ENCODE measurements at places on chromosomes 13 and 19. TPM values are rescaled to one million over a fixed set of nuclear protein-coding genes. Genes with fewer than 3 reads are reported as not detected.

Gene KIR3DL1
- total RNA-seq = not detected

Gene WDR87
- total RNA-seq = 0.16 TPM

Gene PPP1R15A
- total RNA-seq = 158 TPM

DNA sequence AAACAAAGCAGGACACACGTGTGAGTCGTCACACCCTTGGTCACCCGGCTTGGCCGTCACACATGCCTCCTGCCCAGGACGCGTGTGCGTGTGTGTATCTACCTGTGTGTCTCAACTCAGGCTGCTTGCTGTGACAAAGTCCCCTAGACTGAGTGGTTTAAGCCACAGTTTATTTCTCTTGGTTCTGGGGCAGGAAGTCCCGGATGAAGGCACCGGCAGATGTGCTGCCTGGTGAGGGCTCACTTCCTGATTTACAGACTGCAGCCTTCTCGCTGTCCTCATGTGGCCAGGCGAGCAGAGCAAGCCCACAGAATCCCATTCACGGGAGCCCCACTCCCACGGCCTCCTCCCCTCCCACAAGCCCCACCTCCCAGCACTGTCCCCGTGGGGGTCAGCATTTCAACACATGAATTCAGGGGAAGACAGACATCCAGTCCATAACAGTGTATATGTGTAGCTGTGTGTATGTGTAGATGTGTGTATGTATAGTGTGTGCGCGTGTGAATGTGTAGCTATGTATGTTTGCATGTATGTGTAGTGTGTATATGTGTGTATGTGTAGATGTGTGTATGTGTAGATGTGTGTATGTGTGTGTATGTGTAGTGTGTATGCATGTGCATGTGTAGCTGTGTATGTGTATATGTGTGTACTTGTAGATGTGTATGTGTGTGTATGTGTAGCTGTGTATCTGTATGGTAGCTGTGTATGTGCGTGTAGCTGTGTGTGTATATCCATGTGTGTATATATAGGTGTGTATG lies 51.5 kb downstream of the MCF2L start:
- DNase-seq = no peak
- no peak overlapping the region for H3K4me3 ChIP-seq
- no peak overlapping the region for H3K27ac ChIP-seq
- H3K27me3 ChIP-seq = peaks cover 22% of the 10 kb centered on the region
- peaks cover 11% of the 10 kb centered on the region for H3K4me1 ChIP-seq

DNA sequence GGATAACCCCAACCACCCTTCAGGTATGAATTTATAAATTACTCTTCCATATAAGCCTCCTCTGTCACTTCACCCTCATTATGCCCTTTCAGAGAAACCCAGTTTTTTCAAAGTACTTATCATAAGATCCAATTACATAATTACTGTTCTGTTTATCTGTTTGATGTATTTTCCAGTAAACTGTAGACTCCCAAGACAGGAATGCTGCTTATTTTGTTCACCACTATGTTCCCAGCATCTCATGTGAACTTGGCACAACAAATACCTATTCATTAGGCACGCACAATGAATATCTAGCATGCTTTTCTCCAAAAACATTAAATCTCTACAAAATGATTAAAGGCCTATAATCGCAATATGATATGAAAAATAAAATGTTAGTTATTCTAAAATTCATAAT lies 13.2 kb downstream of the ENOX1 start:
- H3K27me3 ChIP-seq = peaks cover 1% of the 10 kb centered on the region
- H3K27ac ChIP-seq = no peak overlapping the region
- no peaks in the 10 kb centered on the region for H3K36me3 ChIP-seq
- H3K4me3 ChIP-seq = no peak overlapping the region
- no peak for DNase-seq

DNA sequence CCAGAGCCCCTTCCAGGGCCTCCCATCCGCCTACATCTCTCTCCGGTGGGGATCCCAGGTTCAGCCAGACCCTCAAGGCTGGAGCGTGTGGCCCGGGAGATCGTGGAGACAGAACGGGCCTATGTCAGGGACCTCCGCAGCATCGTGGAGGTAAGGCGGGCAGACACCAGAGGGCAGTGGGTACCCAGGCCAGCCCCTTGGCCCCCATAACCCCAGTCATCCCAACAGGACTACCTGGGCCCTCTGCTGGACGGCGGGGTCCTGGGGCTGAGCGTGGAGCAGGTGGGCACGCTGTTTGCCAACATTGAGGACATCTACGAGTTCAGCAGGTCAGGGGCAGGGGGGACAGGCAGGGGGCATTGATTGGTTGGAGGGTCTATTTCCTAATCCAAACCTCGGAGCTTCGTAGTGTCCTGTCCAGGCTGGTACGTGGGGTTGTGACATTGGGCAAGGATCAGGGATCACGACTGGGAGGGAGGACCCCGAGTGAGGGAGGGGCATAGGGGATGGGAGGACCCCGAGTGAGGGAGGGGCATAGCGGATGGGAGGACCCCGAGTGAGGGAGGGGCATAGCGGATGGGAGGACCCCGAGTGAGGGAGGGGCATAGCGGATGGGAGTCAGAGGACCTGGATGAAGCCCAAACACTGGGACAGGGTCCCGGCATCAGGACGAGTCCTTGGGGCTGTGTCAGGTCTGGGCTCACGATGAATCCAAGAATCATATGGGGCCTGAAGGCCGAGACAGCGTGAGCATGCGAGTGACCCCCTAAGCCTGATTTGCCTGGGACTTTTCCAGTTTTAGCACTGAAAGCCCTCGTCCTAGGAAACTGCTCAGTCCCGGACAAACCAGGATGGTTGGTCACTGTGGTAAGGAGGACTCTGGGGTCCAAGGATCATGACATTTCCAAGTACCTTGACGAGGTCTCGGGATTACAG lies 2.9 kb downstream of the PLEKHG2 start:
- H3K27me3 ChIP-seq = peaks cover 1% of the 10 kb centered on the region
- H3K36me3 ChIP-seq = peaks cover 10% of the 10 kb centered on the region
- no peak for DNase-seq
- H3K4me1 ChIP-seq = peaks cover 31% of the 10 kb centered on the region
- peak overlapping the region; percentile 98 for H3K27ac ChIP-seq

DNA sequence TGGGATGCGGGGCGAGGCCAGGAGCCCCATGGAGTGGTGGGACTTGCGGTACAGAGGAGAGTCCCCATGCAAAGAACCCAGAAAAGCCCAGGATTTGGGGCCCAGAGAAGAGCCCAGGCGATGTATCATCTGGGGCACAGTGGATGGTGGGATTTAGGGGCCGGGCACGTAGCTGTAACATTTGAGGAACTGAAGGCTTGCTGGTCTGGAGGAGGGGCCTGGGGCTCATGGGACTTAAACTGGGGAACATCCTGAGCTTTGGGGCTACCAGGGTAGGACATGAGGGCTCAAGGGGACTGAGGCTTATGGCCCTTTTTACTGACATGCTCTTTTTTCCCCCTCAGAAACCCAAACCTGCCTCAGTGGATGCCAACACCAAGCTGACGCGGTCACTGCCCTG lies 13.5 kb downstream of the MED25 start:
- no peaks in the 10 kb centered on the region for H3K4me1 ChIP-seq
- DNase-seq = no peak
- no peak overlapping the region for H3K4me3 ChIP-seq
- peaks cover 14% of the 10 kb centered on the region for H3K36me3 ChIP-seq
- no peaks in the 10 kb centered on the region for H3K27me3 ChIP-seq

DNA sequence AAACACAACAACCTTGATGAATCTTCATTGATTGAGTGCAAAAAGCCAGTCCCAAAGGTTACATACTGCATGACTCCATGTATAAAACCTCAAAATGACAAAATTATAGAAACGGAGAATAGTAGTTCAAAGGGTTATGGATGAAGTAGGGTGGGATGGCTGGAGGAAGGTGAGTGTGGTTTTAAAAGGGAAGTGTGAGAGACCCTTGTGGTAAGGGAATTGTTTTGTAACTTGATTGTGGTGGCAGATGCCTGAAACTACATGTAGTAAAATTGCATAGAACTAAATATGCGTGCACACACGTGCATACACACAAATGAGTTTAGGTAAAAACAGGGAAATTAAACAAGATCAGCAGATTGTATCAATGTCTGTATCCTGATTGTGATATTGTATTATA lies 340.7 kb downstream of the MTUS2 start:
- no peak overlapping the region for H3K27ac ChIP-seq
- H3K27me3 ChIP-seq = peaks cover 11% of the 10 kb centered on the region
- H3K36me3 ChIP-seq = no peaks in the 10 kb centered on the region
- DNase-seq = no peak
- no peaks in the 10 kb centered on the region for H3K4me1 ChIP-seq
- no peak overlapping the region for H3K4me3 ChIP-seq

DNA sequence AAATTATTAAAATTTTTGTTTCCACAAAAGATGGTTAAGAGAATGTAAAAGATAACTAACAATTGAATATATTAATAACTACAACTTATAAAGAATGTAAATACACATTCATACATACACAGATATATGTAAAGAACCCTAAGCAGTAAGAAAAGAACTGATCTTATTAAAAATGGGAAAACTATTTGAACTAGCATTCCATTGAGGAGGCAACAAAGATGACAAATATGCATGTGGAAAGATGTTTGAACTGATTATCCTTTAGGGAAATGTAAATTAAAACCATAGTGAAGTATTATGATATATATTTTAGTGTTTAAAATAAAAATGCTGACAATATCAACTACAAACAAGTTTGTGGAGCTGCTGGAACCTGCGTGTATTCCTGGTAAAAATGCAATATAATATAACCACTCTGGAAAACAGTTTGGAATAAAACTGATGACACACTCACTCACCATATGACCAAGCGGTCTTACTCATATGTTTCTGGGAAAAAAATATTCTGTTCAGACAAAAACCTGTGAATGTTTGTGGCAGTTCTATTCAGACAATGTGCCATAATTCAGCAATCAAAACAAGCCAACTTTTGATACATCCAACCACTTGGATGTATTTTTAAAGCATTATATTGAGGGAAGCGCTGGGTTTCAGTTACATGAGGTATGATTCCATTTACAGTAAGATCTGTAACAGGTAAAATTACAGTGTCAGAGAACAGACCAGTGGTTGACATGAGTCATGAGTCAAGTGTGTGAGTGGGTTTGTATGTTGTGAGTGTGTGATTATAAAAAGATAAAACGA lies 694.4 kb upstream of the SLITRK5 start:
- no peaks in the 10 kb centered on the region for H3K4me1 ChIP-seq
- no peak for DNase-seq

GRCh38 chr19:35317464-35318043 lies 11.4 kb upstream of the CD22 start:
- H3K4me3 ChIP-seq = no peak overlapping the region
- no peaks in the 10 kb centered on the region for H3K27me3 ChIP-seq
- peaks cover 38% of the 10 kb centered on the region for H3K4me1 ChIP-seq
- DNase-seq = no peak
- no peak overlapping the region for H3K27ac ChIP-seq

- H3K27ac ChIP-seq = peak overlapping the region; percentile 10
- no peaks in the 10 kb centered on the region for H3K27me3 ChIP-seq
- peaks cover 14% of the 10 kb centered on the region for H3K4me1 ChIP-seq
- peaks cover 3% of the 10 kb centered on the region for H3K36me3 ChIP-seq
- no peak overlapping the region for H3K4me3 ChIP-seq
These were observed 31.7 kb downstream of the ARHGAP35 start for GRCh38 chr19:46892252-46893179.

Data from mesothelial cell of epicardium (in vitro differentiated cells).